ENCODE measurements at places on chromosomes 1 and 21.

GRCh38 chr1:178959543-178960460, 65.9 kb upstream of the FAM20B start:
- no peak for DNase-seq

- peak; percentile 54 for DNase-seq
Measured at GRCh38 chr1:48202030-48202752, 20.3 kb upstream of the SLC5A9 start.

DNA sequence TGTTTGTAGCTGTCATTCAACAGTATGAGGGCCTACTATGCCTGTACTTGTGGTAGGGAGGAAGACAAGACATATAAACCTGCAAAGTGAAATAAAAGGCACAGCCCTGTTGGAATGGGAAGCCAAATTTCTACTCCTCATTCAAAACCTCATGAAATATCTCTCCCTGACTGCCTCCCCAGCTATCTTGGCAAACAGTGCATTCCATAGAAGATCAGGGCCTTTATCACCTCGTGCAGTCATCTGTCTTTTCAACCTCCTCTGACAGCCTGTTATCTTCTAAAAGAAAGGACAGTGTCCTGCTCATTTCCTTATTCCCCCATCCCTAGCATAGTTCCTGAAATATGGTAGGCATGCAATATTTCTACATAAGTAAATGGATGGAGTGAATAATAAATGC, 71.0 kb downstream of the SH3GLB1 start:
- no peak for DNase-seq

GRCh38 chr21:22710721-22711120, 1712.5 kb downstream of the NCAM2 start:
- no peak for DNase-seq

- DNase-seq: peak; percentile 48
Measured at GRCh38 chr1:147641695-147642592, 28.4 kb downstream of the ACP6 start.

GRCh38 chr1:73604211-73604610, 593.8 kb downstream of the LRRIQ3 start:
- no peak for DNase-seq

- no peak for DNase-seq
Measured at GRCh38 chr1:159204161-159205141, at the start of gene ACKR1. ACKR1 (plus strand) TSS chr1:159204875; CDS start chr1:159204960, 85 bp downstream.

GRCh38 chr1:17653728-17654351, 101.3 kb upstream of the ACTL8 start:
- DNase-seq: peak; percentile 19

- DNase-seq: peak; percentile 16
Measured at GRCh38 chr21:34072145-34073031, 990 bp upstream of the MRPS6 start.

- no peak for DNase-seq
Measured at GRCh38 chr1:6124341-6124740, 55.8 kb downstream of the CHD5 start.

GRCh38 chr1:206685769-206686477, 1.2 kb downstream of the MAPKAPK2 start:
- DNase-seq: peak; percentile 32

- DNase-seq: no peak
Measured at GRCh38 chr1:182564406-182565004, 24.6 kb downstream of the RNASEL start.

- DNase-seq: no peak
Measured at GRCh38 chr1:15185617-15186016, 32.1 kb downstream of the TMEM51 start.
